ENCODE measurements at places on chromosomes 5 and 9.

- H3K4me1 ChIP-seq: no peaks in the 10 kb centered on the region
- no peak for DNase-seq
Measured at GRCh38 chr9:124801356-124801755, 24.4 kb downstream of the OLFML2A start.

GRCh38 chr9:37426846-37427245 is 4.3 kb downstream of the GRHPR start:
- no peak overlapping the region for H3K27ac ChIP-seq
- no peaks in the 10 kb centered on the region for H3K27me3 ChIP-seq
- H3K36me3 ChIP-seq: peaks cover 65% of the 10 kb centered on the region
- peaks cover 9% of the 10 kb centered on the region for H3K4me1 ChIP-seq

GRCh38 chr5:66608501-66608900 is 12.3 kb downstream of the MAST4 start:
- no peaks in the 10 kb centered on the region for H3K36me3 ChIP-seq
- no peaks in the 10 kb centered on the region for H3K4me1 ChIP-seq
- H3K4me3 ChIP-seq: no peak overlapping the region
- peaks cover 3% of the 10 kb centered on the region for H3K27me3 ChIP-seq
- DNase-seq: no peak
- H3K27ac ChIP-seq: no peak overlapping the region

- H3K4me1 ChIP-seq: no peaks in the 10 kb centered on the region
- no peaks in the 10 kb centered on the region for H3K36me3 ChIP-seq
- no peak overlapping the region for H3K27ac ChIP-seq
- H3K4me3 ChIP-seq: no peak overlapping the region
- H3K27me3 ChIP-seq: no peaks in the 10 kb centered on the region
Measured at GRCh38 chr9:72477930-72478518, 43.4 kb upstream of the TMC1 start.

DNA sequence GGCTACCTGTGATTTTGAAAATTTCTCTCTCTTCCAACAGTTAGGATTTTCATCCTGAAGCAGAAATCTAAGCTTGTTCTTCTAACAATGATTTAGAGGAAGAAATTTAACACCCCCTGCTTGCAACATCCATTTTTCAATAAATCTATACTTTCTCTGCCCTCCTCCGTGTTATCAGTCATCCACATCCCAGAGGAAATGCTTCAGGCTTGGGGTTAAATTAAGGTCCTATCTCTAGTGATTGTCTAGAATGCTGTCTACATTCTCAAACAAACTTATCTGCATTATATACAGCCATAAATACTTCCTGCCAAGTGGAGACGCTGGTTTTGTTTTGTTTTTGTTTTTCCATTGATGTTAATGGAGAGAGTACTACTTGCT is 371.0 kb downstream of the CSNK1G3 start:
- DNase-seq: no peak
- no peaks in the 10 kb centered on the region for H3K36me3 ChIP-seq
- no peak overlapping the region for H3K27ac ChIP-seq
- no peaks in the 10 kb centered on the region for H3K27me3 ChIP-seq
- H3K4me3 ChIP-seq: no peak overlapping the region

DNA sequence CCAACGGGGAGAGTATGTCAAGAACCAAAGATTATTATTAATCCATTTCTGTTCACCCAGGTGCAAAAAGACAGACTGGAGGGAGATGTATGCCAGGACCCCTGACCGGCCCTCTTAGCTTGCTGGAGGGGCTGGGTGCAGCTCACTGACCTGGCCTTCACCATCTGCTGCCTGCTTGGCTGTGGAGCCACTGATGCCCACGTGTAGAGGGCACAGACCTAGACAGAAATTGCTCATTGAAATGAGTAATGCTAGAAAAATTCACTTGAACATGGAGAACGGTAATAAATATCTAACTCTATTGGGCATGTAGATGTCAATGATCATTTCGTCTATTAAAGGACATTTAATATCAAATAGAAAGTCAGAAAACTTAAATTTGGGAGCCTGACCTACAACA is 58.8 kb upstream of the ERCC6L2 start:
- H3K27me3 ChIP-seq: no peaks in the 10 kb centered on the region
- no peaks in the 10 kb centered on the region for H3K36me3 ChIP-seq
- no peaks in the 10 kb centered on the region for H3K4me1 ChIP-seq
- no peak overlapping the region for H3K27ac ChIP-seq

- no peaks in the 10 kb centered on the region for H3K36me3 ChIP-seq
- no peaks in the 10 kb centered on the region for H3K27me3 ChIP-seq
- H3K4me3 ChIP-seq: no peak overlapping the region
- H3K4me1 ChIP-seq: peaks cover 15% of the 10 kb centered on the region
- no peak for DNase-seq
Measured at GRCh38 chr9:21506626-21507482, 24.7 kb upstream of the IFNE start.

GRCh38 chr5:98938464-98938863 is 9.7 kb upstream of the CHD1 start:
- DNase-seq: no peak
- H3K4me1 ChIP-seq: peaks cover 11% of the 10 kb centered on the region
- peak overlapping the region; percentile 24 for H3K27ac ChIP-seq
- no peaks in the 10 kb centered on the region for H3K27me3 ChIP-seq
- no peaks in the 10 kb centered on the region for H3K36me3 ChIP-seq

GRCh38 chr9:115733318-115734110 is 420.1 kb upstream of the PAPPA start:
- no peak overlapping the region for H3K4me3 ChIP-seq
- no peak for DNase-seq
- no peak overlapping the region for H3K27ac ChIP-seq
- H3K4me1 ChIP-seq: no peaks in the 10 kb centered on the region
- no peaks in the 10 kb centered on the region for H3K36me3 ChIP-seq
- H3K27me3 ChIP-seq: no peaks in the 10 kb centered on the region

DNA sequence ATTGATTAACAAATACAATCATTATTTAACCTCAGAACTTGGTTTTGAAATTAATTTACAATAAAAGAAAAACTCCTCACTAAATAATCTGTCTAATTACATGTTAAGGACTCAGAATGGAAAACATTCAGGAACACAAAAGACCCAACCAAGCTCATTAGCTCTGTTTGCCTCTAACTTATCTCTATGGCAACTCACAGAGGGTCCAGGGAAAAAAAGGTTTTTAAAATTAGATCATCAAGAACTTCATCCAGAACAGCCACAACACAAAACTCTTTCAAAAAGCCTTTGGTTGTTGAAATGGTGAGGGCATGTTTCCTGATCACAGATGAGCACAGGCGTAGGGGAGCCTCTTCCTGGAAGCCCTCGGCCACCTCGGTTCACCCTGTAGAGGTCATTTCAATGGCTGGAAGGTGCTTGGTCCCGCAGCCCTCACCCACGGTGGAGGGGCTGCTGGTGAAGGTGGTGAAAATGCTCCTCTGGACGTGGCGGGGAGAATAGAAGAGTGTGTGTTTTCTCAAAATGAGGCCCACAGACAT is 17.2 kb upstream of the TCF7 start:
- H3K4me1 ChIP-seq: peaks cover 48% of the 10 kb centered on the region
- peaks cover 3% of the 10 kb centered on the region for H3K36me3 ChIP-seq
- no peak for DNase-seq
- peak overlapping the region; percentile 67 for H3K27ac ChIP-seq
- peak overlapping the region; percentile 20 for H3K4me3 ChIP-seq

GRCh38 chr9:70107558-70107957 is 63.9 kb downstream of the MAMDC2 start:
- H3K36me3 ChIP-seq: no peaks in the 10 kb centered on the region
- no peak for DNase-seq
- H3K27ac ChIP-seq: no peak overlapping the region
- no peak overlapping the region for H3K4me3 ChIP-seq

GRCh38 chr5:3389471-3390026 is 206.1 kb upstream of the IRX1 start:
- H3K4me1 ChIP-seq: no peaks in the 10 kb centered on the region
- DNase-seq: no peak
- H3K4me3 ChIP-seq: no peak overlapping the region
- H3K27me3 ChIP-seq: no peaks in the 10 kb centered on the region

GRCh38 chr5:135034963-135035677 is 1.1 kb upstream of the PITX1 start:
- no peak for DNase-seq
- H3K27ac ChIP-seq: no peak overlapping the region
- H3K4me3 ChIP-seq: no peak overlapping the region

- no peaks in the 10 kb centered on the region for H3K4me1 ChIP-seq
- DNase-seq: no peak
- H3K36me3 ChIP-seq: no peaks in the 10 kb centered on the region
Measured at GRCh38 chr9:98890256-98890655, 53.5 kb upstream of the COL15A1 start.

DNA sequence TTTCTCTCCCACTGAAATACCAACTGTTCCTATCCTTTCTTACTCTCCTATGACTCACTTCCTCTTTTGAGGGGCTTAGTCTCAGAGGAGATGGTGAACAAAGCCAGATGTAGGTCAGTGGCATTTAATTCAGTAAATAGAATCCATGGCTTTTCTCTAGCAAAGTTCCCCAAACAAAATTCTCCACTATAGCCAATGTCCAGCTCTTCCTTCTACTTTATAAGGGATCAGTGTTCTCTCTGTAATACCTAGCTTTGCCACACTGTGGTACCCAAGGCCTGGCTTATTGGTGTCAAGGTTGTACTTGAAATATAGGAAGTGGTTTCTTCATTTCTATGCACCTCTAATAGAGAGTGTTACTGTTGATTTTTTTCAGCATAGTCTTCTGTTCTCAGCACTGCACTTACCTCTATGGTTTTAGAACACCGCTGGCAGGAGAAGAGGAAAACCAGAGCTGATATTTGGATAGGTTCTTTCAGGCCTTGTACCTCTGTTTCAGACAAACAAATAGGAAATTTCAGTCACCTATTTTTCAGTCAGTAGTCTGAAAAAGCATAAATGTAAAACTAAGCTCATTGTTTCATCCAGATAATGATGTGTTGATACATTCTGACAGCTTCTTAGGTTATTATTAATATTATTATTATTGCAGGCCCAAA is 40.6 kb upstream of the ITGA2 start:
- H3K27me3 ChIP-seq: no peaks in the 10 kb centered on the region
- H3K4me1 ChIP-seq: no peaks in the 10 kb centered on the region

GRCh38 chr5:1511651-1512540 is 11.9 kb downstream of the LPCAT1 start:
- no peaks in the 10 kb centered on the region for H3K27me3 ChIP-seq
- H3K4me1 ChIP-seq: no peaks in the 10 kb centered on the region
- no peak overlapping the region for H3K4me3 ChIP-seq
- DNase-seq: peak; percentile 11
- no peaks in the 10 kb centered on the region for H3K36me3 ChIP-seq
- no peak overlapping the region for H3K27ac ChIP-seq

DNA sequence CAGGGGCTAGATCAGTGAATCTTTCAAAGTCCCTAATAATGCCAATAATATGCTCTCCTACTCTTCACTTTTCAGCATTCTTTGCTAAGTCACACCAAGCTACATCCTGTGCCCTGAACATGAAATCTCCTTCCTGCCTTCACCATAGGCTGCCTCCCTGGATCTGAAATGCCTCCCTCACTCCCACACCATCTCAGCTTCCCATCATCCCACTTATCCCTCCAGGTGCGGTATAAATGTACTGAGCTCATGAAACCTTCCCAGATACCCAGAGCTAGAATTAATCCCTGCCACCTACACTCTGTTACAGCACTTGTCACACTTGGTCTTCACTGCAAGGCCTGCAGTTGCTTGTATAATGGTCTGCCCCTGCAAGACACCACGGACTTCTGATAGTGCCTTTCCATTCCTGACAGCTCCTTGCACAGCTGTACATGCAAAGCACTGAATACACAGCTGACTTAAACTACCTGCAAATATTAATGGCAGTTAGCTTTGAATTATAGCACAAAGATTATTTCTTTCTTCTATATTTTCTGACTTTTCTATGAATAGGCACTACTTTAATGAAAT is 250.4 kb downstream of the EBF1 start:
- H3K27ac ChIP-seq: no peak overlapping the region
- no peak overlapping the region for H3K4me3 ChIP-seq
- DNase-seq: no peak
- H3K4me1 ChIP-seq: no peaks in the 10 kb centered on the region
- H3K27me3 ChIP-seq: no peaks in the 10 kb centered on the region
- H3K36me3 ChIP-seq: no peaks in the 10 kb centered on the region

DNA sequence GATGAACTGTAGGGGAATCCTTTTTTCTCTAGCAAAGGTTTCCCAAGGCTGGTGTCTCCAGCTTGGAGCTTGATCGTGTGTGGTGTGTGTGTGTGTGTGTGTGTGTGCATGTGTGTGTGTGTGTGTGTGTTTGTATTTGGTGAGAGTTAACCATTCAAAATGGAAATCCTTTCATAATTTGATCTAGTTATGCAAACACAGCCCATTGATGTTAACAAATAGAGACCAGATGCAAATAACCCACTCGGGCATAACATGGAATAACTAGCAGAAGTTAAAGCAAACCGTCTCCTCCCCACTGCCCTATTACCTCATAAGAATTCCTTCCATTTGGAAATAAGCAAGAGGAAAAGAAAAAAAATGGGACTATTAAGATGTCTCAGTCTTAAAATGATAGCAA is 24.9 kb upstream of the ZSWIM6 start:
- H3K27ac ChIP-seq: no peak overlapping the region
- no peak for DNase-seq
- no peaks in the 10 kb centered on the region for H3K4me1 ChIP-seq
- H3K27me3 ChIP-seq: no peaks in the 10 kb centered on the region
- no peak overlapping the region for H3K4me3 ChIP-seq

DNA sequence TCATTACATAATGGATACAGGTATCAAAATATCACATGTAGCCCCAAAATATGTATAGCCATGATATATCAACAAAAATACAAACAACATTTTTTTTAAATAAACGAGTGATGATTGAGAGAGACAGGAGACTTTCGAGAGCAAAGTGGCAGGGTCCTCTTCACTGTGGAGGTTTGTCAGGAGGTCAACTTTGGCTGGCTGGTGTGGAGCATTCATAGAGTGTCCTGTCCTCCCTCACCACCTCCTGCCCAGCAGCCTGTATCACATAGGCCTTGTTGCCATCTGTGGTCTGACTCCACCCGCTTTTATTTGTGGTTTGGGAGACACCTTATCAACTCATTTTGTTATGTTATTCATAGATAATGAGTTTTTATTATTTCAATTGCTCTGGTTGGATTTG is 206.9 kb downstream of the SYK start:
- H3K27ac ChIP-seq: no peak overlapping the region
- H3K4me1 ChIP-seq: no peaks in the 10 kb centered on the region
- H3K4me3 ChIP-seq: no peak overlapping the region
- H3K27me3 ChIP-seq: no peaks in the 10 kb centered on the region
- no peak for DNase-seq
- no peaks in the 10 kb centered on the region for H3K36me3 ChIP-seq

- no peaks in the 10 kb centered on the region for H3K36me3 ChIP-seq
- no peak overlapping the region for H3K27ac ChIP-seq
- no peaks in the 10 kb centered on the region for H3K4me1 ChIP-seq
- no peak for DNase-seq
- no peak overlapping the region for H3K4me3 ChIP-seq
Measured at GRCh38 chr9:112020680-112021596, 124.3 kb downstream of the UGCG start.

Data from naive thymus-derived CD4-positive, alpha-beta T cell (primary cell).